ENCODE measurements at places on chromosomes 3 and 15. TPM values are rescaled to one million over a fixed set of nuclear protein-coding genes. Genes with fewer than 3 reads are reported as not detected.

DNA sequence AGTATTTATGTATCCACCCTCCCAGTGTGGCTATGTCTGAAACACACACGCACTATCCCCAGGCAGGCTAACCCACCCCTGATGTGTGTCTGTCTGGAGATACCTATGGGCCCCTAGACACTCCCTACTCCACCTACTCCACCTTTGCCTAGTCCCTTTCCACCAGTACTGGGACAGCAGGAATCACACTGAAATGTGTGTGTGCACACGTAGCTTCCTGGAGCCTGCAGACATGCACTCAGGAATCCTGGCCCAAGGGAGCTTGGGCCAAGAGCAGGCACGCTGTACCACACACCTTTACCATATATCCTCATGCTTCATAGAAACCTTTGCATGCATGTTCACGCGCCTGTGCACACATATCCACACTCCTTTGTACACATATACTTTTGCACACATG lies 6.9 kb upstream of the PTH1R start:
- no peak for DNase-seq

DNA sequence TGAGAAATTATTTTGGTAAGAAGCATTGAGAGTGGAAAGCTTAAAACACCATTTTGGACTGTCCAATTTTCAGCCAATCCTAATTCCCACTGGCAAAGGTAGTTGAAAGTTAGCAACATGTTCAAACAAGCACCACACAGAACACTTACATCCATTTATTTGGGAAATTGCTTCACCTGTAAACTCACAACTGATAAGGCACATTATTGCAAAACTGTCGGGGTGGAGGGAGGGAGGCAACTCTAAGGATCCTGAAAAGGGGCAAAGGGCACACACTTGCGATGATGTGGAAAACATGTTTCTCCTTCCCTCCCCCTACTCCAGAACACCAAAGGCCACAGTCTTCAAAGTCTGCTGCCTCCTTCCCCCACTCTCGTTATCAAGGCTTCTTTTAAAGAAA lies 9.4 kb downstream of the TMEM41A start:
- no peak for DNase-seq

DNA sequence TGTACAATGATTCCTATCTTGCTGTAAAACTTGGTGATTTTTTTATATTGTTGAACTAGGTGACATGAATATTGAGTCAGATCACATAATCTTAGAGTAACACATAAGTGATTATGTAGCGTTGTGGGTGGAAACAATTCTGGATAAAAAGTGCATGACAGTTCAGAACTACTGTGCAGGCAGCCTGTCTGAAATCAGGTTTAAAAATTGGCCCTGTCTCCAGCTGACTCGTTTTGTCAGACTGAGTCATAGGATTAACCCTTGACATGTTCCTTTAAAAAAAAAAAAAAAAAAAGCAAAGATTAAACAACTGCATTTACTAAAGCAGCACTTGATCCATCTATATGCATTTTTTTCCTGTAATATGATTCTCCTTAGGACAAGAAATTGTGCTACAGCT lies 160.0 kb upstream of the CGNL1 start:
- no peak for DNase-seq

- DNase-seq = no peak
Observed at GRCh38 chr3:71542521-71543370, 40.8 kb downstream of the FOXP1 start.

DNA sequence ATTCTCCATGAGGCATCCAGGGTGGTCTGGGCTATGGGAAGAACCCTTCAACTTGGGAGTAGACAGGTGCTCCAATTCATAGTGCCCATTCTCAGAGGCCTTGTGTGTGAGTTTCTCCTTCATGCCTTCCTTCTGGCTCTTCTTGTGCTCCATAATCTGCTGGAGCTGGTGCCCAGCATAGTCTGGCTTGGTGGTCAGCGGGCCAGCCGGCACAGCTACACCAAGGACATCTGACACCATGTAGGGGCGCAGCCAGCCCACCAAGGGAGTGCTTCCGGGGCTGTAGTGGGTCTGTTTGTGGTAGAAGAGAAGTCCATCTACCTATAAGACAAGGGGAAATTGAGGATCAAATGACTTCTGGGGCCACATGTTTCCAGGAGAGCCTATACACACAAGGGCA lies 19.2 kb upstream of the PTPN9 start:
- no peak for DNase-seq

GRCh38 chr15:51038162-51038973 lies 56.3 kb downstream of the TNFAIP8L3 start:
- DNase-seq = no peak

DNA sequence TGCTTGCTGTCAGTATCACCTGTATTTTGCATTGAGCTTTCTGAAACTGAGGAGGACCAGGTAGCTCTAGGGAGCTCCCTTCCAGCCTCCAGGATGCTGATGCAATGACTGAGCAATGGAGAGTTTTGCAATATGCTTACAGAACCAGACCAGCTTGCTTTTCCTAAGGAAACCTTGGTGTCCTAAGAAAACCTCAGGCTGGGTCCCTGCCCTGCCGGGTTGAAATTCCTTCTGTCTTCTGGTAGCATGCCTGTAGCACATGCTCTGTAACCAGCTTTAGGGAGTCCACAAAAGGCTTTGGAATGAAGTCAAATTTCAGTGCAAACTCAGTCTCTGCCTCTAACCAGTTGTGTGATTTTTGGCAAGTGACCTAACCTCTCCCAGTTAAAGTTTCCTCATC lies 65.8 kb upstream of the GSK3B start:
- DNase-seq = no peak

- no peak for DNase-seq
Observed at GRCh38 chr3:68059628-68060152, 405.3 kb upstream of the SUCLG2 start.

GRCh38 chr15:77276096-77276495 lies 143.8 kb downstream of the PEAK1 start:
- DNase-seq = no peak

GRCh38 chr3:52237657-52238172 lies 1.2 kb downstream of the TWF2 start:
- DNase-seq = no peak

DNA sequence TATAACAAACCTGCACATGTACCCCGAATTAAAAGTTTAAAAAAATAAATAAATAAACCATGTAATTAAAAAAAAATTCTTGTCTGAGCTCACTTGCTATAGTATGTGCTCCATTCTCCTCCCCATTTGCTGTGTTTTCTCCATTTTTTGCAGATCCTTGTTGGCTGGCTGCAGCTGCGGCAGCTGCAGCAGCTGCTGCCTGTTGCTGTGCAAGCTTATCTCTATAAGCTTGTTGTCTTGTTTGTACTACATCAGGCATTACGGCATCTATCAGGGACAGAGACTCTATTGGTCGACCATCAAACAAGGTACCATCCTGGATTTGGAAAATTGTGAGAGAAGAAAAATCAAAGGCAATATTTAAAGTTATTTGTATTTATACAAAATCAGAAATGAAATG lies 145.9 kb downstream of the TBL1XR1 start:
- no peak for DNase-seq

DNA sequence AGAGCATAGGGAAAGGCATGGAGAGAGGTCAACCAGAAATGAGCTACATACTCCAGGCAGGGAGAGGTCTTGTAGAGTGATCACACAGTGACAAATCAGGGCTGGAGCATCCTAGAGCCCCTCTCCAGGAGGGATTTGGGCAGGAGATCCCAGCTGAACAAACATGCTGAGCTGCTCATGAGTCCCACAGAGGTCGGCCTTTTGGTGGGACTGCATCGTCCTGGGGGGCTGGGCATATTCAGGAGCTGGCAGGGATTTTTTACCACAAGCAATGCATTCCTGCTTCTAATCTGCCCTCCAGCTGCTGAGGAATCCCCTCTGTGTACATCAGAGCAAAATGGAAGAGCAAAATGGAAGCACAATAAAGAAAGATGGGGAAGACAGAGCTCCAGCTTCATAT lies 94.9 kb downstream of the NTRK3 start:
- DNase-seq = no peak

DNA sequence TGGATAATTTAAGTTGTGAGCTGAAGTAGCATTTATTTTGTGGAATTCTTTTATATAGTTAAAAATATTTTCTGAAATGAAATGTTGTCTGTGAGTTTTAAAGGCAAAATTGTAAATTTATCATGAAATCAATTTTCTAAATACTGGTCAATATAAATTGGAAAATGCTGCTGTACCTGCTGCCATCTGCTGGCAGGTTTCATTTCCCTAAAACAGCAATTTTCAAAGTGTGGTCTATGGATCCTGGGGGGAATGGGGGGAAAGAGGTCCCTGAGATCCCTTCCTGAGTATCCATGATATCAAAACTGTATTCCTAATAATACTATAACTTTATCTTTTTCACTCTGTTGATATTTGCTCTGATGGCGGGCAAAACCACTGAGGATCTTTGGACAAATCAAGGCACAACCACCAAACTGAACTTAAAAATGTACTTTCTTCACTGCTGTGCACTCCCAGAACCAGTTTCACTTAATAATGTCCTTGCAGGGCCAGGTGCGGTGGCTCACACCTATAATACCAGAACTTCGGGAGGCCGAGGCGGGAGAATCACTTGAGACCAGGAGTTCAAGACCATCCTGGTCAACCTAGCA lies 17.2 kb upstream of the CCR4 start:
- peak; percentile 55 for DNase-seq

DNA sequence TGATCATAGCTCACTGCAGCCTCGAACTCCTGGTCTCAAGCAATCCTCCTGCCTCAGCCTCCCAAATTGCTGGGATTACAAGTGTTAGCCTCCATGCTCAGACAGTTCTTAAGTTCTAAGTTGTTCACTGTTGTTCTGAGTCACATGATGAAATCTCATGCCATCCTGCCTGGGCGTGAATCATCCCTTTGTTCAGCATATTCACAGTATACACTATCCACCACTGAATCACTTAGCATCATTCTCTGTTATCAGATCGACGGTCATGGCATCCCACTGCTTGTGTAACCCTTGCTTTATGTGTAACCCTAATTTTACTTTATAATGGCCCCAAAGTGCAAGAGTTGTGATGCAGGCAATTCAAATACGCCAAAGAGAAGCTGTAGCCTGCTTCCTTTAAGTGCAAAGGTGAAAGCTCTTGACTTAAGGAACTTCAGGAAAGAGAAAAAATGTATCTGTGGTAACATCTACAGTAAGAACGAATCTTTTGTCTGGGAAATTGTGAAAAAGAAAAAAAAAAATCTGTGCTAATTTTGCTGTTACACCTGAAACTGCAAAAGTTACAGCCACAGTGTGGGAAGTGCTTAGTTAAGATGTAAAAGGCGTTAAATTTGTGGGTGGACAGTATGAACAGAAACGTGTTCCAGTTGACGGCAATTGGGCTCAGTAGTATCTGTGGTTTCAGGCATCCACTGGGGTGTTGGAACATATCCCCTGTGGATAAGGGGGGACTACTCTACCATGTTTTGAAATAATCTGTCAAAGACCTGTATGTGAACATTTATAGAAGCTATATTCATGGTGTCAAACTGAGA lies 80.6 kb downstream of the PCOLCE2 start:
- no peak for DNase-seq

GRCh38 chr3:163785693-163786092 lies 1292.6 kb downstream of the SI start:
- DNase-seq = no peak

GRCh38 chr3:178840586-178840985 lies 231.0 kb downstream of the ZMAT3 start:
- no peak for DNase-seq

DNA sequence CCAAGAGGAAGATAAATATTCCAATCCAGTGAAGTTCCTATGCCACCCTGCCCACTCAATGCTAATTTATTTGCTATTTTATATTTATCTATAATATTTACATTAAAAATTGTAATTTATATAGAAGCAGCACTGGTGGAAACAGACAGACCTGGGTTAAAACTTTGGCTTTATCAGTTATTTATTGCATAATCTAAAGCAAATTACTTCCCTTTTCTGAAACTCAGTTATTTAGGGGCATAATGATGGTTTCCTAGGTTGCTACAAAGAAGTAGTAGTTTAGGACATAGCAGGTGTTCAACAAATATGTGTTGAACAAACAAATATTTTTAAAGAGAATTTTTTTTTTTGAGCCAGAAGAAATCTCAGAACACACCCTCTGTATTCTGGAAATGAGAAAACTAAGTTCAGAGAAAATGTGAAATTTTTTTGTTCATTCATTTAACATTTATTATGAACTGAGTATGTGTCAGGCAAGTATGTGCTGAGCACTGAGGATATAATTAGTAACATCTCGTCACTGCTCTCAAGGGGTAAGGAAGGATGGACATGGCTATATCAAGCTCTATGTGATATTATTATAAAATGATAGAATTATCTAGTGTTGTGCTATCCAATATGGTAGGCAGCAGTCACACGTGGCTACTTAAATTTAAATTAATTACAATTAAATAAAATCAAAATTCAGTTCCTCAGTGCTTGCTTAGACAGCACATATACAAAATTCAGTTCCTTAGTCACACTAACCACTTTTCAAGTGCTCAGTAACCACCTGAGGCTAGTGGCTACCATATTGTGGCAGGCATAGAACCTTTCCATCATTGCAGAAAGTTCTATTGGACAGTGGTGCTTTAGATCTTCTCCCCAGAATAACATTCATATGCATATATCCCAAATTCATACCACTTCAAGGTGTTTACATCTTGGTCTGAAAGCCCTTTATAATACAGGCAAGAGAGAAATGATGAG lies 7.0 kb upstream of the UBE2Q2 start:
- no peak for DNase-seq

GRCh38 chr3:145089337-145089736 lies 1071.6 kb downstream of the PLOD2 start:
- no peak for DNase-seq

DNA sequence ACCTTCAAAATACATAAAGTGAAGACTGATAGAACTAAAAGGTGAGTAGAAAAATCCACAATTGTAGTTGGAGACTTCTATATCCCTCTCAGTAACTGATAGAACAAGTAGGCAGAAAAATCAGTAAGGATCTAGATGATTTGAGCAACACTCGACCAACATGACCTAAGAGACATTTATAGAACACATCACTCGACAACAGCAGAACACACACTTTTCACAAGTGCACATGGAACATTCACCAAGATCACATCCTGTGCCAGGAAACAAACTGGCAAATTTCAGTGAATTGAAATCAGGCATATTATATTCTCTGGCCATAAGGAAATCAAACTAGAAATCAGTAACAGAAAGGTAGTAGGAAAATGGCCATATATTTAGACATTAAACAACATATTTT lies 37.1 kb downstream of the LYSMD4 start:
- DNase-seq = no peak

DNA sequence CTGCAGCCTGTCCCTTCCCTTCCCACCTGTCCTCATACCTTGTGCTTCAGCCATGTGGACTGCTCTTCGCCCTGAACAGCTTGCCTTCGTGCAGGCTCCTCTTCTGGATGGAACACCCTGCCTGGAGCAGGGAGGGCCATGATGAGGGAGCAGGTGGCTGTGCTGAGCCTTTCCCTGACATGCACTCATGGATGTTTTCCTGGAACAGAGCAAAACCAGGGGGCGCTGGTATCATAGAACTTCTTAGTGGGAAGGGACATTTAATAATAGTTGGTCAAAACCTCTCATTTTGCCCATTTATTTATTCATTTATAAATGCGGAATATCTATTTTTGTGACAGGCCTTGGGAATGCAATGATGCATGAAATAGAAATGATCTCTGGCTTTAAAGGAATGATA lies 149.3 kb downstream of the CACNA1D start:
- no peak for DNase-seq

The CLRN1 gene
- total RNA-seq = not detected

The ST8SIA2 gene
- total RNA-seq = not detected

The CPEB1 gene
- total RNA-seq = not detected

The PCSK6 gene
- 2.4 TPM for total RNA-seq

The LRRIQ4 gene
- not detected for total RNA-seq

The MAGEL2 gene
- total RNA-seq = not detected

The SUCNR1 gene
- total RNA-seq = 0.23 TPM

The TPRG1 gene
- 4.6 TPM for total RNA-seq

The CPN2 gene
- total RNA-seq = not detected

Measured in natural killer cell (primary cell).